ENCODE measurements at places on chromosomes 12 and 14.

DNA sequence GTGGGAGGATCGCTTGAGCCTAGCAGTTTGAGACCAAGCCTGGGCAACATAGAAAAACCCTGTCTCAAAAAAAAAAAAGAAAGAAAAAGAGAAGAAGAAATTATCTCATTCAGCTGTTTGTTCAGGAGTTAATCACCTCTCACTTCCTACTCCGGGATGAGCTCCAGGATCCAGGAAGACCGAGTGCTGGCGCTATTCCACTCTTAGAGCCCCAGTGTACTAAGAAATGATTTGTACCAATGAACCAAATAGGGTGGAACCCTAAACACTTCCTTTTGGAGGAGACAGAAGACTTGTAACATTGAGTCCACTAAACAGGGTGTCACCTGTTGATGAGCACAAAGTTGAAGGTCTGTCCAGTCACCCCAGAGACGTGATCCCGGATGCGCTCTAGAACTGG lies 3.6 kb downstream of the ALKBH2 start:
- DNase-seq = no peak

- no peak for DNase-seq
Measured at GRCh38 chr12:1279050-1279449, 288.0 kb downstream of the ERC1 start.

DNA sequence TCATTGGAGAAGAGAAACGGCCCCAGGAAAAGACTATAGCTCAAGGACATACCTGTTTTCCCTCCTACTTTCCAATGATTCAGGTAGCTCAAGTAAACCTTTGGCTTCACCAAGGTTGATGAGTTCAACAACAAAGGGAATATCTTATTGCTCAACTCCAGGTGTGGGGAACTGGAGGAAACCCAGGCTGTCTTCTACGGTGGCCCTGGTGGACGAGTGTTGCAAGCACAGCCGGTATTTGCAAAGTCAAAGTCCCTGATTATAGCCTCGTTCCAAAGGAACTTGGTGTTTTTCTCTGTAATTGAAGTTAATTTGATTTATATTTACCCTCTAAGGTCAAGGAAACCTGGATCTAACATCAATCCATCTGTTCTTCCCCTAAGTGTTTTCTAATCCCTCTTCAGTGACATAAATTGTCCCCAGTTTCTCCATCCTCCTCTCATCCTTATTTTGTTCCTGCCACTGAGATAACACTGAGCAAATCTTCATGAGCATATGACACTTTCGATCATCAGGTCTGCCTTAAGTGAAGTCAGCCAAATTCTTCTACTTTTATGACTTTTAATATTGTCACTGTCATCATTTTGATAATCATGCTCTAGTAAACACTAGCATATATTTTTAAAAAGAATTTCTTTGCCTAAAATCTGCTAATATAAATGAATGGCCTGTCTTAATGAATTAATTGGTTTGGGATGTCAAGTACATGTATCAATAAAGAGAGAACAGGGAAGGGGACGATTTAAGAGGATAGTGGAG lies 174.6 kb upstream of the TBX3 start:
- DNase-seq = no peak

DNA sequence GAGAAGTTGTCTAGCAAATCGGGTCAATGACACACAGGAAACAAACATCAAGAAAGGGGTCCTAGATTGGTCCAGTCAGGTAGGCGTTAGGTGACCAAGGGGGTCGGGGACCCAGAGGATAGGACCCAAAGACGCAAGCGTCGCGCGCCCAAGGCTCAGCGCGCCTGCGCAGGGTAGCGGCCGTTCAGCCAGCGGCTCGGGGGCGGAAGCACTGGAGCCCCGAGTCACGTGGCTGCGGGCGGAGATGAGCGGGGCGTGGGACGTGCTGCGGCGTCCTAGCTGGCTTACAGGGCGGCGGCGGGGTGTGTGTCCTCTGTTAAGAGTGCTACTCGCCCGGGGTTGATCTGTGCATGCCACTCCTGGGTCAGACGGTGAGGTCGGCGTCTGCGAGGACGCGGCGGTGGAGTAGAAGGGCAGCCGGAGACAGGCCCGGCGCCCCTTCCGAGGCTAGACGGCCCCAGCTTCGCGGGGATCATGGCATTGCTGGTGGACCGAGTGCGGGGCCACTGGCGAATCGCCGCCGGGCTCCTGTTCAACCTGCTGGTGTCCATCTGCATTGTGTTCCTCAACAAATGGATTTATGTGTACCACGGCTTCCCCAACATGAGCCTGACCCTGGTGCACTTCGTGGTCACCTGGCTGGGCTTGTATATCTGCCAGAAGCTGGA lies at the start of gene SLC35E3:
Gene SLC35E3 (plus strand): TSS at position 273 of the 668 bp plus-strand sequence. CDS start 202 bp downstream, at position 475.
- peak; percentile 87 for DNase-seq

- no peak for DNase-seq
Measured at GRCh38 chr14:96294246-96294645, 38.2 kb downstream of the BDKRB1 start.

GRCh38 chr12:25278269-25278668 lies 27.5 kb upstream of the KRAS start:
- no peak for DNase-seq

- DNase-seq = peak; percentile 53
Measured at GRCh38 chr14:68862954-68863594, 70.2 kb upstream of the ZFP36L1 start.

DNA sequence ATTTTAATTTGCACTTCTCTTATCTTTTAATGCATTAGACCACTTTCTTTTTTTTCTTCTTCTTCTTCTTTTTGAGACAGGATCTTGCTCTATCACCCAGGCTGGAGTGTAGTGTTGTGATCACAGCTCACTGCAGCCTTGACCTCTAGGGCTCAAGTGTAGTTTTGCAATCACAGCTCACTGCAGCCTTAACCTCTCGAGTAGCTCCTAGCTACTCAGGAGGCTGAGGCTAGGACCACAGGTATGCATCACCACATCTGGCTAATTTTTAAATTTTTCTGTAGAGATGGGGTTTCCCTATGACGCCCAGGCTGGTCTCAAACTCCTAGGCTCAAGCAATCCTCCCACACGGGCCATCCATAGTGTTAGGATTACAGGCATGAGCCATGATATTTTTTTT lies 12.7 kb downstream of the TMED8 start:
- DNase-seq = no peak

DNA sequence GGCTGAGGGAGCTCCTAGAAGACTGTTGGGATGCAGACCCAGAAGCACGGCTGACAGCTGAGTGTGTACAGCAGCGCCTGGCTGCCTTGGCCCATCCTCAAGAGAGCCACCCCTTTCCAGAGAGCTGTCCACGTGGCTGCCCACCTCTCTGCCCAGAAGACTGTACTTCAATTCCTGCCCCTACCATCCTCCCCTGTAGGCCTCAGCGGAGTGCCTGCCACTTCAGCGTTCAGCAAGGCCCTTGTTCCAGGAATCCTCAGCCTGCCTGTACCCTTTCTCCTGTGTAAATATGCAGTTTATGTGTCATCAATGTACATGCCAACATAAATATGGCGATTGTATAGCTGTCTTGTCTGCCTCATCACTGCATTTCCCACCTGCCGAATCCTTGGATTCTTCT lies 7.5 kb downstream of the AMHR2 start:
- no peak for DNase-seq

DNA sequence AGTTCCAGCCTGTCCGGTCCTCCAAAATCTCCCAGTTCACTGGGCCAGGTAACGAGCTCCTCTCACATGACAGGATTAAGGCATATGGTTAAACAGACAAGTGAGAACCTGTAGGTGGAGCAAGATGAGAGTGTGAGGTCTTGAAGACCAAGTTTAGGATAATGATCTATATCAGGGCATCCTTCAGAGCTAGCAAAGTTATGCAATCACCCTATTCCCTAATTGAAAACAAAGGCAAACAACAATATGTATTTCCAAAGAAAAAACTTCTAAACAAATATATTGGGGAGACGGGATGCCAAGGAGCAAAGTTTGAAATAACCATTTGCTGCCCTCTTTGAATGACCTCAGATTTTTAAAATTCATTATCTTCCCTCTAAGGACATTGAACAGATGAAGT lies 571.2 kb downstream of the BCL11B start:
- no peak for DNase-seq

Measured in CD4-positive, alpha-beta memory T cell (primary cell).